ENCODE measurements at places on chromosomes 12 and 14. TPM values are rescaled to one million over a fixed set of nuclear protein-coding genes. Genes with fewer than 3 reads are reported as not detected.
A peak's percentile ranks its signal among the peaks of the same experiment; 100 is the strongest.

Gene LGALS3
- 21.2 TPM for total RNA-seq

DNA sequence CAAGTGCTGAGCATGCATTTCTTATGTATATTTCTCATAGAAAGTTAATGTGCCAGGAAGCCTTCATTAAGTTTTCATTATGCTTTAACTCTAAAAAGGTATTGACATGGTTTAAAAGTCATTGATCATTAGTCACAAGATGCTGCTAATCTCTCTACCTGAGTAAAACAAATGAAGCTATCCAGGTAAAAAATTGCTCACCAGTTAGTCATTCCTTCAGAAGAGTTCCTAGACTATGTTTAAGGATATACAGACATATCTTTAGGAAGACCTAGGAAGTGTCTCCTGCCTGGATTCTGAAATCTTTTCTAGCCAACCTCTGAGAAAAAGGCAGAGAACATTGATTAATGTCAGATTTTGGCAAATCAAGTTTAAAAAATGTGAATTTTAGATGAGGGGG is 274.2 kb downstream of the PDZRN4 start:
- no peak for DNase-seq

GRCh38 chr14:72590577-72590976 is 303.3 kb downstream of the DPF3 start:
- DNase-seq: peak; percentile 50

DNA sequence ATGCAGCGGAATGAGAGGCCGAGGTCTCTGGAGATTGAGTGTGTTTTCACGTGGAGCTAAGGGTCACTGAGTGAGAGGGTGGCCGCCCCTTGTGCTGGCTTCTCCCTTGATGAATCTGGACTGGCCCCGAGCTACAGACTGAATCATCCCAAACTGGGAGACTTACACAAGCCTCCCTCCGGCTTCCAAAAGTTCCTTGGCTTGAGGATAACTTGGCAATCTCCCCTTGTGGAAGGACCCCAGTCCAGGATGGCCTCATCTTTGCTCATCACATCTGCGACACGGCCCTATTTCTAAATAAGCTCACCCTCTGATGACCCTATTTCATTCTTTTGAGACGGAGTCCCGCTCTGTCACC is 41.5 kb upstream of the FBRSL1 start:
- DNase-seq: no peak

DNA sequence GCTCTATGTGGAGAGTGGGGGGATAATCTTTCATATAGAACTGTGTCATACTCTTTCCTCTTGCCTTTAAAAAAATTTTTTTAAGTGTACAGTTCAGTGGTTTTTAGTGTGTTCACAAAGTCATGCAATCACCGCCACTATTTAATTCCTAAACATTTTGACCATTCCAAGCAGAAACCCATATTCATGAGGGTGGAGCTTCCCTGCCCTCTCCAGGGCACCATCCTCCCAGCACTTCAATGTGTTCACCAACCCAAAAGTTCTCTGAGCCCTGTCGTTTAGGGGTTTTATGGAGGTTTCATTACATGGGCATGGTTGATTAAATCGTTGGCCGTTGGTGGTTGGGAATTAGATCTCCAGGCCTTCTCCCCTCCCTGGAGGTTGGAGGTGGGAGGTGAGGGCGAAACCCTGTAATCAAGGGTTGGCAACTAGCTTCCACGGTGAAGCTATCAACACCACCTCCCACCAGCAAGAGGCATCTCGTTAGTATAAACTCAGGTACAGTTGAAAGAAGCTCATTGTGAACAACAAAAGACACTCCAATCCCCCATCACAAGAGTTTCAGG is 42.8 kb upstream of the WNK1 start:
- DNase-seq: no peak

Gene NOS1
- not detected for total RNA-seq

Gene FANCM
- 15.5 TPM for total RNA-seq

- DNase-seq: no peak
These were observed 414.8 kb upstream of the MGAT4C start for GRCh38 chr12:86670986-86671385.

DNA sequence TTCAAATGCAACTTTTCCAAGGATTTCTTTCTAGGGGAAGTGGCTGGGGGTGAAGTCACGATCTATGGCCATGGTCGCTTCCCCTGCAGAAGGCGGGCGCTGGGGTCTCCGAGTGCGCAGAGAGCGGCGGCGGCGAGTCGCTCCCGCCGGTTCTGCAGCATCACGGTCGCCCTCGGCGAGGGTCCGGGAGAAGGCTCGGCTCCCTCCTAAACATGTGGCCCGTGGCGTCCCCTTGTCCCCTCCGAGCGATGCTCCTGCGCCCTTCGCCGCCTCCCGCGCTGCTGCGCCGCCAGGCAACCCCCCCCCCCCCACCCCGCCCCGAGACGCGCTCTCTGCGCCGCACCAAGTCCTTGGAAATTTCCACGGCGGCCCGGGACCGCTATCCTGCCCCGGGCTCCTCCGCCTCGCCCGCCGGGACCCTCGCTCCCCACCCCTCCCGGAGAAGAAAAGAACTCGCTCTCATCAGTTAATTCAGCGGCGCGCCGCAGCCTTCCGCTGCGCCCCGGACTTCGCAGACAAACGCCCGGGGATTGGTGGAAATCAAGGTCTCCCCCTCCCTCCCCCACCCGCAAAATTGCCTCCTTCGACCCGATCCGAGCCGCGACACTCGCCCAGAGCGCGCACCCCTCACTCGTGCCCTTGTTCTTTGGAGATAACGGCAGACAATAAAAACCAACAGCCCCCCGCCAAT is at the start of gene ST8SIA1:
Gene ST8SIA1 (minus strand): TSS at position 298 of the 691 bp plus-strand sequence. CDS start 475 bp downstream, outside the sequence.
- peak; percentile 23 for DNase-seq

DNA sequence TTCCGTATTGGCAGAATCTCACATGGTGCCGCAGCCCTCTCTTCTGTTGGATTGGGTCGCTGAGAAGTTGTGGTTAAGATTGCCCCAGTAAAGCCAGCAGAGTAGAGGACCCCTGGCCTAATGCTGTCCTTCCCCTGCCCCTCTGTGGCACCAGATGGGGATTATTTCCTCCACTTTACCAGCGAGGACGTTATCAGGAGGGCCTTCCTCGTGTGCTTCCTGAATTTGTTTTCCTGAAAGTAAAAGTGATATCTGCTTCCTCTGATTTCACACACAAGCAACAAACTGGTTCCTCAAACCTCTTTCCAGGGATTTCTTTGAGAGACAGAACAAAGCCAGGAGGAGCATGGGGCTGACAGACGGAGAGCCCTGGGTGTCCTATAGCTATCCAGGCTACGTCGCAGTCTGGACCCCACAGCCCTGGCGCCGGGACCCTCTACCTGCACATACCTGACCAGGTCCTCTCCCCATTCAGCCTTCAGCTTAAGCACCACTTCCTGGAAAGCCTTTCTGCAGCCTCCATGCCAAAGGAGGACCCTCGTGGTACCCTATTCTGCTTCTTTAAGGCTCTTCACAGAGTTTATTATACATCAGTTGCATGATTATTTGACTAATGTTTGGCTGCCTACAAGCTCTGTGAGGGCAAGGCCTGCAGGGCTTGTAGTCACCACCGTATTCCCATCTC is 314.8 kb upstream of the FKBP4 start:
- no peak for DNase-seq

Gene ZBTB39
- total RNA-seq: 15.6 TPM

Gene OTOGL
- not detected for total RNA-seq

Gene IL23A
- total RNA-seq: 20.5 TPM

Gene PPM1H
- total RNA-seq: not detected

DNA sequence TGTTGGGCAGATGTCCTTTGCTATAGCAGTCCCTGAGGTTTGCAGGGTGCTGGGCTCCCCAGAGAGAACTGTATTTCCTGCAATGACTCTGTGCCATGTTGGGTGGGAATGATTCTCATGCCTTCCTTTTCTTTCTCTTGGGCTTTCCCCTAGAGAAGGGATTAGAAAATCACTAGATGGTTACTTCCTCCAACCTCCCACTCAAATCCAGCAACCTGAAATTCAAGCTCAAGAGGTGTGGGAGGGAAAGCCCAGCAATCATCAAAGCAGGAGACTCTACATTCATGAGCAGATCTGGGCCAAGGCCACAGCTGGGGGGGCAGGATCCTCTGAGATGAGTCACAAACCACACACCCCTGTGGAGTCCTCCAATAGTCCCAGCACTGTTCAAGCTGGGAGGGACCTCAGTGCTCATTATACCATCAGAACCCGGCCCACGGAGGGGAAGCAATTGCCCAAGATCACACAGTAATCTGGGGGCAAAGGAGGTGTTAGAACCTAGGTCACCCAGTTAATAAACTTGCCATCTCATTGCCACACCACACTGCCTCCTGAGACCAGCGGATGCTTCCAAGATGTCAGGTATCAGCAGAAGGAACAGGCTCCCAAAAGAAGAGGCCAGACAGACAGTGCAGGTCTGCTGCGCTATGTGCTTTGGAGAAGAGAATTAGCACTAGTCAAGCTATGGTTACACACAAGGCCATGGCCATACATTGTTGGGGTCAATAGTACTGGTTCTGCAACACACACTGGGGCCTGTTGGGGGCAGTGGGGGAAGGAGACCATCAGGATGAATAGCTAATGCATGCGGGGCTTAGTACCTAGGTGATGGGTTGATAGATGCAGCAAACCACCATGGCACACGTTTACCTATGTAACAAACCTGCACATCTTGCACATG is 65.7 kb downstream of the TTC9 start:
- no peak for DNase-seq

Gene TSPAN19
- total RNA-seq: not detected

GRCh38 chr12:68344126-68344525 is 12.0 kb upstream of the MDM1 start:
- no peak for DNase-seq

Gene CISTR
- not detected for total RNA-seq

Gene GDF3
- total RNA-seq: not detected

Gene TAS2R30
- 11.2 TPM for total RNA-seq

- DNase-seq: no peak
These were observed 158.4 kb downstream of the GALC start for GRCh38 chr14:87834594-87834993.

Gene PSME1
- total RNA-seq: 237 TPM

GRCh38 chr12:6852651-6853354 is 853 bp downstream of the USP5 start:
- no peak for DNase-seq

Gene GTF2A1
- total RNA-seq: 45.1 TPM

GRCh38 chr12:130650131-130650530 is 66.0 kb downstream of the RIMBP2 start:
- DNase-seq: no peak

Gene ISCU
- 190 TPM for total RNA-seq

DNA sequence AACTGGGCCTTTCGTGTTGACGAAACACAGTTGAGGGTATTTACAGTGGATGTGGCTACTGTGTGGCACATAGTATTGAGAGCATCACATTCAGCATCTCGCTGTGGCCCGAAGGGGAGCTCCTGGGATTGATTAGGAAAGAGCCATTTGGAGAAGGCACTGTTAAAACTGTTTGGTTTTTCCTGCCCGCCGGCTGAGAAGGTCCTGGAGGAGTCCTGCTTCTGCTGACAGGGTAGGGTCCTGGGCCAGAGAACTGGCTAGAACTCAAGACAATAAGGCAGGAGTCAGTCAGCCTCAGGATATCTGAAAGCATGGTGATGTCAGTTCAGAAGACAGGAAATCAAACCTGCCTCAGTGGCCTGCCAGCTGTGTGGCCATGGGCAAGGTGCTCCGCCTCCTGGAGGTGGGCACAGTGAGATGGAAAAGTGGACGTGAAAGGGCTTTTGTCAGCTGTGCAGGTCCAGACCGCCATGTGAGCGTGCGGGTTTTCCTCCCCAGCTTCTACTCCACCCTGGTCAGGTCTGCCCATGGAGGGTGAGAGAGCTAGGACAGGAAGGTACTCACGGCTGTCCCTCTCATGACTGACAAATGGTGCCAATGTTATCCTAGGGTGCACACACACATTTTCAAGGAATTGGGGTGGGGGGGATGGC is 92.3 kb downstream of the NTF3 start:
- no peak for DNase-seq

Gene SRGAP1
- 0.22 TPM for total RNA-seq

- no peak for DNase-seq
These were observed 79.6 kb downstream of the WDR20 start for GRCh38 chr14:102219316-102219715.

DNA sequence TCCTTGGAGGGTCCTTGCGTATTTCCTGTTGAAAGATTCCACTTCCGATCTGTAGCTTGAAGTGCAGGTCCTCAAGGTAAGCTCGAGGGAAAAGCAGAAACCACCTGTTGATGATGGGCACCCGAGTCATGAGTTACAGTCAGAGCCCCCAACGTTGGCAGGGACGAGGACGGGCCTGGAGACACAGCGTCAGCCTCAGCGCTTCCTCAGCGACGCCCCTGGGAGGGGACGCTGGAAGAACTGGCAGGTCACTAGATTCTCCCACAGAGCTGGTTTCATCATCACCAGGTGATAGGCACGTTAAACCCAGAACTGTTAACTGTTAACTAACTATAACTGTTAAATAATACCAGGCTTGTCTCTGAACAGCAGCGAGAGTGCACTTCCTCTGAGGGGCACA is 101.8 kb downstream of the TNFAIP2 start:
- no peak for DNase-seq

- no peak for DNase-seq
These were observed 394.4 kb upstream of the STXBP6 start for GRCh38 chr14:25444381-25444780.

GRCh38 chr14:103522649-103523574 is at the start of gene CKB:
Gene CKB (minus strand): TSS chr14:103522830. CDS start chr14:103522493, 337 bp downstream.
- DNase-seq: peak; percentile 54

DNA sequence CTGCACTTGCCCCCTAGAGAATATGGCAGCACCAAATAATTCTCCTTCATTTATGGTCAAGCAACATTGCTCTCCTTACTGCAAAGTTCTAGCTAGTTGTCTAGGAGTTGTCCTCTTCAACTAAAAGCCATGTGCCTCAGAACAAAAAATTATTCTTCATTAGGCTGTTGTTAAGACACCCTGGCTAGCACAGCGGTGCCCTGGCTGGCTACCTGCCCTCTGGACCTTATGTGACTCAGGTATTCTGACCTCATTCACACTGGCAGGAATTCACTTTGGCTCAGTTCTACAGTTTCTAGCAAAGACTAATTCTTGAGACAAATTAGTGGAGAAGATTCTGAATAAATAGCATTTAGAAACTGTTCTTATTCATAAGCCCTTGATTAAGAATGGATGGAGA is 224.4 kb upstream of the KRR1 start:
- DNase-seq: no peak

GRCh38 chr14:88468406-88468805 is 82.9 kb downstream of the SPATA7 start:
- DNase-seq: no peak

Gene KLHDC1
- total RNA-seq: 13.7 TPM

Gene PPP4R4
- total RNA-seq: not detected

- DNase-seq: no peak
These were observed 127.0 kb upstream of the SSTR1 start for GRCh38 chr14:38080696-38081095.

- peak; percentile 53 for DNase-seq
These were observed 33.7 kb downstream of the PAH start for GRCh38 chr12:102883204-102883799.

DNA sequence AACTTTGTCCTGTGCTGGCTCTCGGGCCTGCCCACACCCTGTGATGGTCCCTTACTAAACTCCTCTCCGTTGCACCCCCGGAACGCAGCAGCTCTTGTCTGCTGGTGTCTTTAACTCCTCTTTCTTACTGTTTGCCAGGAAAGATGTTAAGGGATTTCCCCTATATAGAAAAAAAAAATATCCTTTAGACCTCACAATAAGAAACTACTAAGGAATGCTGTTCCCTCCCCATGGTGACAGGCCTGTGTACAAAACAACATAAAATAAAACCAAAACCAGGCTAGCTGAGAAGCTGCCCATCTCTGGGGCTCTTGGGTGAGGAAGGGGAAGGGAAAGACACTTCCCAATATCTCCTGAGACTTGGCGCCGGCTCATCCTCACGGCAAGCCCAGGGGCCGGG is 95.4 kb downstream of the CHGA start:
- DNase-seq: no peak

Measured in B cell (primary cell).